ENCODE measurements at places on chromosomes 2 and 18. TPM values are rescaled to one million over a fixed set of nuclear protein-coding genes. Genes with fewer than 3 reads are reported as not detected.

The RGPD3 gene
- 0.09 TPM for total RNA-seq

The KCNIP3 gene
- 0.57 TPM for total RNA-seq

The C2orf74 gene
- total RNA-seq: 14.6 TPM

The MDH1 gene
- total RNA-seq: 185 TPM

The CLEC4F gene
- total RNA-seq: not detected

The IL1RL1 gene
- 0.14 TPM for total RNA-seq

The SLC14A1 gene
- total RNA-seq: 27.6 TPM

The ITPRIPL1 gene
- 0.43 TPM for total RNA-seq

The RPIA gene
- total RNA-seq: 6.7 TPM

The NABP1 gene
- 56.1 TPM for total RNA-seq
